Daoy (cell line): ENCODE measurements at places on chromosomes 5 and 9. TPM values are rescaled to one million over a fixed set of nuclear protein-coding genes. Genes with fewer than 3 reads are reported as not detected.

GRK6 gene
- total RNA-seq = 67.3 and 71.8 TPM in 2 replicates

RALGPS1 gene
- total RNA-seq = 4.9 and 18.7 TPM in 2 replicates

PIP5KL1 gene
- total RNA-seq = 0.18 and 0.51 TPM in 2 replicates

ECSCR gene
- 0.23 and 2.4 TPM in 2 replicates for total RNA-seq

HMGCR gene
- 52.5 and 62.3 TPM in 2 replicates for total RNA-seq

LSM11 gene
- 8.2 and 9.0 TPM in 2 replicates for total RNA-seq

TMOD1 gene
- 3.9 and 4.1 TPM in 2 replicates for total RNA-seq

LYSMD3 gene
- 10.8 and 16.1 TPM in 2 replicates for total RNA-seq

ERP44 gene
- total RNA-seq = 17.1 and 18.8 TPM in 2 replicates

SPATA31D4 gene
- total RNA-seq = not detected in 2 replicates

LCP2 gene
- total RNA-seq = not detected in 2 replicates

AK8 gene
- 0.23 TPM in 1 of 2 replicates, not detected in the other for total RNA-seq

F12 gene
- total RNA-seq = 8.6 and 9.6 TPM in 2 replicates

PIP5K1B gene
- total RNA-seq = 0.09 and 0.57 TPM in 2 replicates

TOPORS gene
- total RNA-seq = 29.9 and 31.2 TPM in 2 replicates

UQCRQ gene
- total RNA-seq = 287 and 294 TPM in 2 replicates

ARID3C gene
- total RNA-seq = not detected in 2 replicates

DDX4 gene
- not detected in 2 replicates for total RNA-seq

SLCO6A1 gene
- 0.48 TPM in 1 of 2 replicates, not detected in the other for total RNA-seq

CCNJL gene
- total RNA-seq = 6.1 and 7.0 TPM in 2 replicates

MZB1 gene
- not detected in 2 replicates for total RNA-seq

SCGB3A2 gene
- total RNA-seq = not detected in 2 replicates

FUT7 gene
- total RNA-seq = not detected in 2 replicates

PCDHGA12 gene
- total RNA-seq = not detected in 2 replicates

DIPK1B gene
- 6.6 and 6.8 TPM in 2 replicates for total RNA-seq

IL9 gene
- total RNA-seq = not detected in 2 replicates

KIF12 gene
- not detected in 2 replicates for total RNA-seq

ST8SIA4 gene
- total RNA-seq = 0.09 and 2.1 TPM in 2 replicates

SLC46A2 gene
- not detected in 2 replicates for total RNA-seq

DMGDH gene
- total RNA-seq = 0.18 and 0.74 TPM in 2 replicates

HAPLN1 gene
- total RNA-seq = 24.4 and 28.5 TPM in 2 replicates

C5orf34 gene
- total RNA-seq = 15.6 and 17.2 TPM in 2 replicates

NUTM2G gene
- total RNA-seq = under 0.01 TPM in 1 of 2 replicates, not detected in the other

SPINK7 gene
- not detected in 2 replicates for total RNA-seq

ADGRD2 gene
- total RNA-seq = 0.23 TPM in 1 of 2 replicates, not detected in the other

C9orf50 gene
- total RNA-seq = not detected in 2 replicates

PAEP gene
- not detected in 2 replicates for total RNA-seq

NMUR2 gene
- total RNA-seq = 0.30 TPM in 1 of 2 replicates, not detected in the other

TAF11L3 gene
- total RNA-seq = not detected in 2 replicates

SPATA6L gene
- total RNA-seq = 1.0 and 3.1 TPM in 2 replicates

PLK2 gene
- 871 and 986 TPM in 2 replicates for total RNA-seq

IL7R gene
- total RNA-seq = 42.5 and 45.6 TPM in 2 replicates

TAF11L2 gene
- not detected in 2 replicates for total RNA-seq

KCNT1 gene
- total RNA-seq = not detected in 2 replicates

SLC36A2 gene
- total RNA-seq = not detected in 2 replicates

C7 gene
- 0.33 and 1.0 TPM in 2 replicates for total RNA-seq

CDH18 gene
- total RNA-seq = 12.2 and 14.8 TPM in 2 replicates

HSPB3 gene
- total RNA-seq = 1.3 TPM in 1 of 2 replicates, not detected in the other

FGF18 gene
- 0.29 TPM in 1 of 2 replicates, not detected in the other for total RNA-seq

SPEF2 gene
- 0.97 and 1.6 TPM in 2 replicates for total RNA-seq

NOXA1 gene
- not detected in 2 replicates for total RNA-seq

IL12B gene
- total RNA-seq = 0.06 TPM in 1 of 2 replicates, not detected in the other

F2RL2 gene
- 0.39 and 1.5 TPM in 2 replicates for total RNA-seq

PCDHGC5 gene
- total RNA-seq = 0.06 and 0.09 TPM in 2 replicates
